ENCODE measurements at places on chromosomes 4 and X. TPM values are rescaled to one million over a fixed set of nuclear protein-coding genes. Genes with fewer than 3 reads are reported as not detected.

- H3K4me1 ChIP-seq, result no peaks in the 10 kb centered on the region
- H3K4me3 ChIP-seq, result no peak overlapping the region
- no peak for DNase-seq
- H3K27me3 ChIP-seq, result no peaks in the 10 kb centered on the region
- no peaks in the 10 kb centered on the region for H3K36me3 ChIP-seq
Observed at GRCh38 chr4:55170462-55170861, 45.1 kb upstream of the KDR start.

- no peaks in the 10 kb centered on the region for H3K4me1 ChIP-seq
- H3K27ac ChIP-seq, result no peak overlapping the region
- H3K4me3 ChIP-seq, result no peak overlapping the region
Observed at GRCh38 chrX:150889131-150889530, 9.3 kb downstream of the CD99L2 start.

DUSP21 gene
- polyA plus RNA-seq, result not detected

NXF2B gene
- polyA plus RNA-seq, result 0.46 TPM

- no peaks in the 10 kb centered on the region for H3K27me3 ChIP-seq
- no peaks in the 10 kb centered on the region for H3K4me1 ChIP-seq
- H3K27ac ChIP-seq, result no peak overlapping the region
- no peaks in the 10 kb centered on the region for H3K36me3 ChIP-seq
Observed at GRCh38 chr4:93751411-93751810, 77.1 kb upstream of the ATOH1 start.

DNA sequence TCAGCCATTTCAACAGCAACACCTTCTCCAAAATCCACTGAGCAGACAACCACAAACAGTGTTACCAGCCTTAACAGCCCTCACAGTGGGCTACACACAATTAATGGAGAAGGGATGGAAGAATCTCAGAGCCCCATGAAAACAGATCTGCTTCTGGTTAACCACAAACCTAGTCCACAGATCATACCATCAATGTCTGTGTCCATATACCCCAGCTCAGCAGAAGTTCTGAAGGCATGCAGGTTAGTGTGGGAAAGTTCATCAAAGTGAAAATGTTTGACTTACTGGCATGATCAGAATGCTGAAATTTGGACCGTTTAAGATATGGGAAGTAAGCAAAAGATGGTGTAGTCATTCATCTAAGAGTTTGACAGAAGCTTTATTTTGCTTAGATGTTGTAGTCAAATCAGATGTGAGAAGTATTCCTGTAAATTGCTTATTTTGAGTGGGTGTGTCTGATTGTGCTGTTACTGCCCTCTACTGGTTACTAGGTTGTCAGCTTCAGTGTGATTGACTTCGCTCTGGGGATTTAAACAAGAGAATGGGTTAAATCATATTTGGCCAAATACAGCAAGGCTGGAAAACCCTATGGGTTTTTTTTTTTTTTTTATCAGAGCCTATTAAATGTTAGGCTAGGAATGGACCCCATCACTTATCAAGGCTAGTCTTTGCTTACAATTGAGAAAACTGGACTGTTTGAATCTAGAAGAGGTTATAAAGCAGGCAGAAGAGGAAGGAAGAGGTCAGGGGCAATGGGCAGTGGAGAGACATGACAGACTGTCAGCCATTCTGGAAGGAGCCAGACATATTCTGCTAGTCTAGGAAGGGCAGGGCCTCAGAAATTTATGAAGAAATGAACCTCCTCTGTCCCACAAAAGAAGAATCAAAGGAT, 130.3 kb downstream of the DIPK2B start:
- H3K4me1 ChIP-seq, result no peaks in the 10 kb centered on the region
- peaks cover 7% of the 10 kb centered on the region for H3K36me3 ChIP-seq
- no peak overlapping the region for H3K27ac ChIP-seq
- no peaks in the 10 kb centered on the region for H3K27me3 ChIP-seq

Data from spinal cord (tissue), 10 donors.